Breast epithelium (tissue), 4 donors: ENCODE measurements at places on chromosomes 11 and 22. TPM values are rescaled to one million over a fixed set of nuclear protein-coding genes. Genes with fewer than 3 reads are reported as not detected.

DNA sequence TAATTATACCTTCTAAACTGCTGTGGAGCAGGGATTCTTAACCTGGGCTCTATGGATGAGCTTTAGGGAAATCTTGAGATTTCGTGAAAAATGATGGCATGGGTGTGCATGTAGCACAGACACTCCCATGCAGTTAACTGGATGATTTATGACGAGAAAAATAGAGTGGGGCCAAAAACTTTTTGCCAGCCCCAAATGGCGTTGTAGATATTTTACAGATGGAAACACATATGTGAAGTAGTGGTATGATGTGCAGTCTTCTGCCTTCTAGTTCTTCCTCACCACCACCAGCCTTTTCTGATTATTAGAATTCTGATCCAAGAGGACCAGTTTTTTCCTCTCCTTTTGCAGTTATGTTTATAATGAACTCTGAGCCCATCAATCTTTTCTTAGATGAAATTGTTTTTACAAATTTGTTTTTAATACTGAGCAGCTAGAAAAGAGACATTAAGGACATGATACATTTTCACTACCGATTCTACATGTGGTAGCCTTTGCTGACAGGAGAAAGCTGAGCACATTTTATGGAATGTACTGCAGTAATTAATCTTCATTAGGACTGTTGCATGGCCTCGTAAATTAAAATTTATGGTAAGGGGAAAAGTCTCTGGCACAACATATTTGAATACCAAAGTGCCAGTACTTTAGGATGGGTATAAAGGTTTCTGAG lies 261.4 kb downstream of the DDX10 start:
- DNase-seq: no peak

GRCh38 chr22:42091455-42091782 lies 847 bp upstream of the NDUFA6 start:
- no peak for DNase-seq

VSIG10L2 gene
- not detected for total RNA-seq

MPZL2 gene
- 70.7 TPM for total RNA-seq

LRRC4C gene
- total RNA-seq: 6.6 TPM
